ENCODE measurements at places on chromosomes 5 and 9.

- DNase-seq: no peak
Measured at GRCh38 chr5:140570488-140570887, 5.9 kb downstream of the SLC35A4 start.

GRCh38 chr5:43567967-43568366 lies 11.1 kb upstream of the PAIP1 start:
- DNase-seq: no peak

GRCh38 chr9:131639769-131640437 lies 94.6 kb downstream of the PRRT1B start:
- DNase-seq: no peak

GRCh38 chr5:2550509-2550908 lies 201.0 kb downstream of the IRX2 start:
- no peak for DNase-seq

DNA sequence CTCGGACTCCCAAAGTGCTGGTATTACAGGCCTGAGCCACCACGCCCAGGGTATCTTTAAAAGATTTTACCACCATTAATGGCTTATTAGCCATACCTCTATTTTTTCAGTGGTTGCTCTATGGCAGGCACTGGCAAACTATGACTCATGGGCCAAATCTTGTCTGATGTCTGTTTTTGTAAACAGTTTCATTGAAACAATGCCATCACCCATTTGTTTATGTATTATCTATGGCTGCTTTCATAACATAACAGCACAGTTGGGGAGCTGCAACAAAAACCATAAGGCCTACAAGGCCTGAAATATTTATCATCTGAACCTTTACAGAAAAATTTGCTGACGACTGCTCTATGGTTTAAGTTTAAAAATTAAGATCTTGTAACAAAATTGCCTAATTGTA lies 66.8 kb downstream of the SLC38A9 start:
- DNase-seq: no peak

DNA sequence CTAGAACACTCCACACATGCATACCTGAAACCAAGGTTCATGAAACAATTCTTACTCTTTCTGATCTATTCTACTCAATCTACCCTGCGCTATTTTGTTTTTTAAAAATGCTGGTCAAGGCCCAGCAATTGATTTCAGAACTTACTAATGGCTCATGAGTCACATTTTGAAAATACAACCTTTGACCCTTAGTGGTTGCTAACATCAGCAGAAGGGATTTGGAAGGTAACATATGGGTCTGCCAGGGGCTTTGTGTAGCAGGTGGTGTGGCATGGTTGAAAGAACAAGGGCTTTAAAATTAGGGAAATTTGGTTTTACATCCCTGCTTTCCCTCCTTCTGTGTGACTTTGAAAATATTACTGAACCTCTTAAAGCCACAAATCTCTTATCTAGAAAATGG lies 101.4 kb downstream of the ATG10 start:
- DNase-seq: no peak

GRCh38 chr9:110599468-110599867 lies 19.9 kb upstream of the SVEP1 start:
- DNase-seq: no peak

GRCh38 chr5:77029376-77029885 lies 773 bp upstream of the AGGF1 start:
- DNase-seq: no peak

GRCh38 chr9:14350349-14350728 lies 36.4 kb upstream of the NFIB start:
- DNase-seq: no peak

- no peak for DNase-seq
Measured at GRCh38 chr5:87650284-87650683, 237.6 kb upstream of the CCNH start.

- no peak for DNase-seq
Measured at GRCh38 chr5:142576303-142576702, 109.6 kb downstream of the FGF1 start.

DNA sequence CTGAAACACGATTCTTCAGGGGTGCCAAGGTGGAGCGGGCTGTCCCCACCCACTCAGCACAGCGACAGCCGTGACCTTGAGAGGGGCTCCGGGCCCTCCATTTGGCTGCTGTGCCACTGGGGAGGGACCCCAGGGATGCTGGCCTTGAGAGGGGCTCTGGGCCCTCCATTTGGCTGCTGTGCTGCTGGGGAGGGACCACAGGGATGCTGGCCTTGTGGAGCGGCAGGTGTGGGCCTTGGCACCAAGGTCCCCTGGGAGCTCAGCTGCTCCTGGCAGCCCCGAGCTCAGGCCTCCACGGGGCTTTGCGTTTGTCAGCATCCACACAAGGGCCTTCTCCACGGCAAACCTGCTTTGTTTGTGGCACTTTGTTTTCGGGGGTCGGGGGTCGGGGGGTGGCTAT lies 137.6 kb upstream of the LPCAT1 start:
- no peak for DNase-seq

GRCh38 chr9:72758944-72759343 lies 193.9 kb downstream of the ALDH1A1 start:
- DNase-seq: no peak

- DNase-seq: no peak
Measured at GRCh38 chr5:76415855-76416254, 12.8 kb downstream of the IQGAP2 start.

DNA sequence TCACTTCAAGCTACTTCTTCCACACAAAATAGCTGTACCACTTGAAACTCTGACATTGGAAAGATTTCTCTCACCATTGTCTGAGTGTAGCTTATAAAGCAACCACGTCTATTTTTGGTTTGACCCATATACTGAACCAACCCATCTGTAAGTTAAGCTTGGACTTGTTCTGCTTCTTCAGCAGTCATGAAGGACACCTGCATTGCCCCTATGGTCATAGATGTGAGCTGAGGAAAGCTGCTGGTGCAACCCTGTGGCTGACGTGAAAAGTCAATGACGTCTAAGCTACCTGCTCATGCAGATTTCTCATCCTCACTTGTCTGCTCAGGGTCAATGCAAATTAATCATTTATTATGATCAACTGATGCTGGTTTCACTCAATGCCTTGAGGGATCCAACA lies 417.4 kb downstream of the CETN3 start:
- DNase-seq: no peak

- DNase-seq: no peak
Measured at GRCh38 chr5:136036293-136036911, 7.6 kb downstream of the TGFBI start.

DNA sequence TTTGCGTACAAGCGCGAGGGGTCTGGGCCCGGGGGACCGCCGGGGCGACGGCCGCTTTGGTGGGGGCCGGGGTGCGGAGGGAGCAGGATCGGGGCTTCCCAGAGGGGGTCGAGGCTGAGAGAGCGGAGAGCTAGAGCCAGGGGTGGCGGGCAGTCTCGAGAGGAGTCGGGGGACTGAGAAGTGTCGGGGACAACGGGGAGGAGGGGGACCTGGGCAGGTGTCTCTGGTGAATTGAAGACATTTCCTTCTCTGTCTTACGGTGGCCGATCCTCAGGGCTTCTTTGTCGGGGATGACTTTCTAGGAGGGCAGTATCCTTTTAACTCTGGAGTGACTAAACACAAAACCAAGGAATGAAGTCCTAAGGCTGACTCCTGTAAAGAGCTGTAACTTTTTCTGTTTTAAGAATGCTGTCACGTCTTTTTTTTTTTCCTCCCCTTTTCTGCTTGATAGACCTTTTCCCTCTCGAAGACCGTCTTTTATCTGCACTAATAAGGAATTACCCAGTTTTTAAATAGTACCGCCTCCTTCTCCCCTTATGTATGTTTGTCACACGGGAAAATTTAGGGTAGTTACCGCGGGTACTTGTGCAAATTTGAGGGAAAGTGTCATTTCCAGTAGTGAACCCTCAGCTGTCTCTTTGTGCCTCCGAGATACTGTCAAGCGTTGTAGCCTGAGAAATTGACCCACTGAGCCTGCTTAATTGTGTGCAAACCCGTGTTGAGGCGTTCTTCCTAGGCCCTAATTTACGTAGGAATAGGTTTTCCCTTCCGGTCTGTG lies 822 bp downstream of the DENND4C start:
- DNase-seq: no peak

GRCh38 chr5:10801931-10802666 lies 41.1 kb upstream of the DAP start:
- DNase-seq: no peak

Measured in stimulated activated CD8-positive, alpha-beta memory T cell treated with anti-CD3 and anti-CD28 coated beads, Interleukin-2, amount 100 ng/mL, for 48 hours (primary cell).